NCI-H1092 (cell line): ENCODE measurements at places on chromosomes 6 and 20.
A peak's percentile ranks its signal among the peaks of the same experiment; 100 is the strongest.

DNA sequence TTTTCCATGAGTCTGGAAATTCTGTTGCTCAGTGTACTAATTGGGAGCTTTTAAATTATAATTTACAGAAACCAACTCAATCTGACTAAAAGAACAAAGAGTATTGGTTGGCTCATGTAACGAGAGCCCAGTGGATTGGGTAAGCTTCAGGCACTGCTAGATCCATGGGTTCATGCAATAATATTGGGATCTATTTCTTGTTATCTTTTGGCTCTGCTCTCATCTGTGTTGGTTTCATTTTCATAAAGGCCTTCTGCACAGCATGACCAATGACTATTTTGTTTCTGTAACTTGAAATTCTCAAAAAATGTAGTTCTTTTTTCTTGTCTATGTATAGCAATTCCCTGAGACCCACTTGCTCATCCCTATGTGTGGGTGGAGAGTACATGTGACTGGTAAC lies 12.0 kb downstream of the SLC2A10 start:
- no peak for DNase-seq

DNA sequence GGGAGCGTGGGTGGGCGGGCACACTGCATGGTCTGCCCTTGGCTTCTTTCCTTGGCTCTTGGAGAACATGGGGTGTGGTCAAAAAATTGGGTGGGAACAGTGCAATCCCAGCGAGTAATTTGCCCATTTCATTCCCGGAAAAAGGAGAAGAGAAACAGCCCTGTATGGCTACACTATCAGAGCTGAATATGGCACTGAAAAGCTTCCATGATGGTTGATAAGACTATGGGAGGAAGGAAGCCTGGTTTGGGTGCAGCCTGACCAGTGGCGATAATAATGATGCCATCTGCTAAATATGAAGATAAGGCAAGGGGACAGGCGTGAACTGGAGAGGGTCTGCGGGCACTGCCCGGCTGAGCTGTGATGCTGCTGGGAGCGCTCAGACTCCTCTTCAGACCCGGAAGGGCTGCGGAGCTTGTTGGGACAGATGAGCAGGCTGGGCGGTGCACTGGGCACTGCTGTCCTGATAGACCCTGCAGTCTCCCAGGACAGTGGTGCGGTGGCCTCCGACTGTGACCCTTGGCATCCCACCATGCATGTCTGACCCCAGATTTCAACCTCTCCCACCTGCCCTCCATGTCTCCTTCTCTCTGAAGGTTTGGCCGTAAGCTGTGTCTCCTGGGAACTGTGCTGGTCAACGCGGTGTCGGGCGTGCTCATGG lies 10.2 kb downstream of the SLC22A1 start:
- no peak for DNase-seq

GRCh38 chr6:124482071-124482491 lies 480.2 kb upstream of the RNF217 start:
- DNase-seq = no peak

- DNase-seq = no peak
These were observed 165.0 kb downstream of the MOXD1 start for GRCh38 chr6:132236281-132236680.

- DNase-seq = no peak
These were observed 34.2 kb upstream of the FRMD1 start for GRCh38 chr6:168113226-168113625.

GRCh38 chr6:166041277-166041676 lies 126.4 kb downstream of the TBXT start:
- DNase-seq = no peak

- DNase-seq = no peak
These were observed 98.4 kb upstream of the CARMIL1 start for GRCh38 chr6:25180630-25181349.

- no peak for DNase-seq
These were observed 86.7 kb upstream of the NEDD9 start for GRCh38 chr6:11318835-11319813.

- DNase-seq = no peak
These were observed 79.9 kb upstream of the SPTLC3 start for GRCh38 chr20:12928755-12929401.

- no peak for DNase-seq
These were observed 4.5 kb downstream of the GJA1 start for GRCh38 chr6:121439926-121440325.

DNA sequence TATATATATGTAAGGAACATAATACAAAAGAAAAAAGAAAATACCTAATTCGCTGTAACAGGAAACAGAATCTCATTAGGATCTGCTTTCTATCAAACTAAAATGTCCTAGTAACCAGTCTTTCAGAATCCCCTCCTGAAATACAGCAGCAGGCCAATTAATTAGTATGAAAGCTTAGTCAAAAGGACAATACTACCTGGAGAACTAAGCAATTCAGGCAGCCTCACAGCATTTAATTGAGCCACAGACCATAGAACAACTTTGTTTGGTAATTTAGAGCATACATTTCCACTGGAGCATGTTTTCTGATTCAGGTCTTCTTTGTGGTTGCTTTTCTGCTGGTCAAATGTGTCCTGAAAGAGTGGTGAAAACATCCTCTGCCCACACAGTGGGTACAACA lies 516.0 kb downstream of the LMBRD1 start:
- no peak for DNase-seq

DNA sequence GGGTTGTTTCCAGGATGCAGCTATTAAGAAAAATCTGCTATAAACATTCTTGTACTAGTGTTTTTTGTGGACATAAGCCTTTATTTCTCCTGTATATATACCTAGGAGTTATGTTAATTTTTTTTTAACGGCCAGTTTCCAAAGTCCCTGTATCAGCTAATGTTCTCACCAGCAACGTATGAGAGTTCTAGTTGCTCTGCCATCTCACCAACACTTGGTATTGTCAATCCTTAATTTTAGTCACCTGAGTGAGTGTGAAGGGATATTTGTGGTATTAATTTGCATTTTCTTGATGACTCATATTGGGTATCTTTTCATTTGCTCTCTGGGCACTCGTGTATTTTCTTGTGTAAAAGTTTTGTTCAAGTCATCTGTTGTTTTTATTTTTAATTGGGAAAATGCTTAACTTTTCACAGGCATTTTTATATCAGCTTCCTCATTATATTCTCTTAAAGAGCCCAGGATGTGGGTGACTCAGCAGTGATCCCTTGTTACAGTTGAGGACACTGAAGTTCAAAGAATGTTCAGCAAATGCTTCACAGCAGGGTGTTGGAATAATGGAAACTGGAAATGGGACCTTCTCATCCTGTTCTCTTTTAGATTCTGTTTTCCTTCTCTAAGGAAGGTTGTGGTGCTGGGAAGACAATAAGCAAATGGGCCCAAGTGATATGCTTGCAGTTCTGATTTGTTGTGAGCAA lies 211.7 kb upstream of the PRND start:
- no peak for DNase-seq

GRCh38 chr20:58870293-58871014 lies 17.9 kb downstream of the GNAS start:
- DNase-seq = peak; percentile 45

DNA sequence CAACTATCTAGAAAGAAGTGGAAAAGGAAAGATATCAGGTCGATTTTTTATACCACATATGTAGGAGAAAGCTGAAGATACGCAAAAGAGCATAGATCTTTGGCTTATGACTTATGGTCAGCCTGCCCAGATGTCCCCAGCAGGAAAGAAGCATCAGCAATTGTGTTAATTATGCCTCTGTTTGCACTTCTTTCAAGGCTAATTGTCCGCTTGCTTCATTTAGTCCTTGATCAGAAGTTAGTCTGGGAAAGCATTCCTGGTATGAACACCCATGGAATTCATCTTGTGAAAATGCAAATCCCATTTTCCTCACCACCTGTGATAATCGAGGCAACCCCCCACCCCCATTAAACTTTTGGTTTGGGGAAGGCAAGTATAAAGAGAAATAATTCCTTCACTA lies 62.8 kb downstream of the ATP9A start:
- DNase-seq = no peak

DNA sequence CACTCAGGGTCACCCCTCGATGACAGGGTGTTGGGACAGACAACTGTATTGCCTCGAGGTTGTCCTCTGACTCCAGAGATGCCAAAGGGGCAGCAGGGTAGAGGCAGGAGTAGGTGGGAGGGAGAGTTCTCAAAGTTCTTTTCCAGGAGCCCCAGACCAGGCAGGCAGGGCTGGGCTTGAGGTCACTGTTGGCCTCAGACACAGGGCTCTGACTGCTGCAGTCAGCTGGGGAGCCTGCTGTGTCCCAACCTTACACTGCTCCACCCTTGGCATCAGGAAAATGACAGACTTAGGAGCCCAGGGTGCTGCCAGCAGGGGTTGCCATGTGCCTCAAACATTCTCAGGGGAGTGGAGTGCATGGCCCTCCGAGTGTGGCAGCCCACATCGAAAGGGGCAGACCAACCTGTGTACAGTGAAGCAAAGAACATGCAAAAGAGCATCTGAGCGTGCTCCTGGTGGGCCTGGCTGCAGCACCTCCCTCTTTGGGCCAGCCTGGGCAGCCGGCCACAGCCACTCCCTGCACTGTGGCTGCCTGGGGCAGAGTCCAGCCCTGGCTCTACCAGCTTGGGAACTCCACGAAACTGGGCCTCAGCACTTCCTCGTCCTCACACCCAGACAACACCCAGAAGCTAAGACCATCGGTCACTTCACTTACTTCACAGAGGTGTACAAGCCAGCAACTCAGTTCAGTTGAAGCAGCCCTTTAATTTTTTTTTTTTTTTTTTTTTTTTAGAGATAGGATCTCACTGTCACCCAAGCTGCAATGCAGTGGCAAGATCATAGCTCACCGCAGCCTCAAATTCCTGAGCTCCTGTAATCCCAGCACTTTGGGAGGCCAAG lies 24.0 kb downstream of the C6orf132 start:
- no peak for DNase-seq

DNA sequence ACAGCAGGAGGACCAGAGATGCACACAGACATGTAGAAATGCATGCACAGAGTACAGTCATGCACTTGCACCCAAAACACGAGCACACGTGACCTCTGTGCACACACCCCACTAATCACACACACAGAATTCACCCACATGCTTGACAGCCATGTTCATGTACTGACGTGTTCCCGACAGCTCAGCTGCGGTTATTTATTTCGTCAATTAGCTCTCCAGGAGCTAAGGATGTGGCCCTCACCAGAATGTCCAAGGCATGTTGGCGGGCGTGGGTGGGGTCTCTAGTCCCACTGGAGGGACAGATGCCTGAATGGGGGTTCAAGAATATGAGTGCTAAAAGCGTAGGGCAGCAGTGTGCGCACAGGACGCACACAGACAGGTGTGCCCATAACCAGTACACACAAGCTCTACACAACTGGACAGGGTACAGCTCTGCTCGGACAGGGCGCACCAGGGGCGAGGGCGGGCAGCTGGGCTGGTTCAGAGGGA lies 571 bp upstream of the PRPF6 start:
- DNase-seq = no peak

GRCh38 chr6:41199552-41200246 lies 1.2 kb downstream of the TREML2 start:
- DNase-seq = no peak

- DNase-seq = no peak
These were observed 454.4 kb downstream of the RFPL4B start for GRCh38 chr6:112801468-112802080.

DNA sequence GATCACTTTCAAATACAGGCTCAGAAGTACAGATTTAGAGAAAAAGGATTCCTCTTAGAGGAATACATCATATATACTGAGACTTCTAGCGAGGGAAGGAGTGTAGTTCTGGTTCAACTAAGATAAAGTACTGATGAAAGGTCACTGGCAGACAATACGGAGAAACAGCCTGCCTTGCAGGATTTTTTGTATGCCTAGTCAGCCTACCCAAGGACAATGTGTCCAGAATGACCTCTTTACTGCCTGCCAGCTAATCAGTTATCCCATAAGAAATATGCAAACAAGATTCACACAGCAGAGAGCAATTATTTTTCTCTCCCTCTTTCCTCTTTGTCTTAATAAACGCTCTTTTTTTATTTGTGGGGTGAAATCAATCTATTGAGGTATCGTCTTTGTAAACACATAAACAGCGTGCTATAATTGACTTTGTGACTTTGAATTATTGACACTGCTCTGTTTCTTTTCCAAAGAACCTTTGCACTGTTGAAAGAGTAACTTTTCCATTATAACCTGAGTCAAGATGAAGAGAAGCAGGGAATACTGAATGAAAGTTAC lies 1.4 kb upstream of the TSPYL4 start:
- DNase-seq = no peak

DNA sequence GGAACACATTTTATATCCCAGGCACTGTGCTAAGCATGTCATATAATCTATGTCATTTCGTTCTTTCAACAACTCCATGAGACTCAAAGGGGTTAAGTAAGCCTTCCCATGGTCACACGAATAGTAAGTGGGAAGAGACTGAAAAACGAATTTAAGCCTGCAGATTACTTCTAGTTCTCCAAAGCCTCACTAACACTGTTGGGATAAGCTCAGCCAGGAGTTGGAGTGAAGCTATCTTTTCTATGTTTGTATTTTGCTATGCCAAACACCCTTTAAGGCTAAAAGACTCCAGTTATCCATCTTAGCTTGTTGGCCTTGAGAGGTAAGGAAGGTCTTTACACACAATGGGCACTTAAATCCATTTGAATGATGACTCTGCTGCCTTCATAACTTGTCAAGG lies 148.1 kb upstream of the UST start:
- DNase-seq = no peak

DNA sequence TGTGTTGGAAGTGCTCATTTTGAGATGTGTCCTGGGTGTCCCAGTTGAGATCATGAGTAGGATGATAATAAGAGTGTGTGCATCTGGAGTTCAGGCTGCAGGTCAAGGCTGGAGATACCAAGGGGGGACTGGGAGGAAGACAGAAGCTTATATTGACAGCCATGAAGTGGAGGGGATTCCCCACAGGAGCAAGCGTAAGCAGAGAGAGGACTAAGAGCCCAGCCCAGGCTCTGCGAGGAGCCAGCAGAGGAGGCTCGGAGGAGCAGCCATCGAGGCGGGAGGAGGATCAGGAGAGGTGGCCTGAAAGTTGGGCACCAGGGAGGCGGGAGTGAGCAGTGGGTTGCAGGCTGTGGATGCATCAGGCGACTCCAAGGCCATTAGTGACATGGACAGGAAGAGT lies 116.2 kb downstream of the SLC24A3 start:
- DNase-seq = no peak

- DNase-seq = no peak
These were observed 32.5 kb downstream of the ZC3H12D start for GRCh38 chr6:149452037-149452939.

- no peak for DNase-seq
These were observed 809.6 kb downstream of the TENT5A start for GRCh38 chr6:80942911-80943310.
